CD4-positive, alpha-beta T cell treated with Interleukin-17A for 1 hour (primary cell): ENCODE measurements at places on chromosomes 6 and 20.

GRCh38 chr6:162058281-162058875 lies 669.2 kb downstream of the PRKN start:
- no peak for DNase-seq

GRCh38 chr6:141195251-141195832 lies 937.4 kb upstream of the GJE1 start:
- no peak for DNase-seq

GRCh38 chr6:75402296-75402695 lies 91.3 kb downstream of the FILIP1 start:
- DNase-seq: no peak

- no peak for DNase-seq
These were observed 44.0 kb upstream of the CAP2 start for GRCh38 chr6:17349427-17349826.

DNA sequence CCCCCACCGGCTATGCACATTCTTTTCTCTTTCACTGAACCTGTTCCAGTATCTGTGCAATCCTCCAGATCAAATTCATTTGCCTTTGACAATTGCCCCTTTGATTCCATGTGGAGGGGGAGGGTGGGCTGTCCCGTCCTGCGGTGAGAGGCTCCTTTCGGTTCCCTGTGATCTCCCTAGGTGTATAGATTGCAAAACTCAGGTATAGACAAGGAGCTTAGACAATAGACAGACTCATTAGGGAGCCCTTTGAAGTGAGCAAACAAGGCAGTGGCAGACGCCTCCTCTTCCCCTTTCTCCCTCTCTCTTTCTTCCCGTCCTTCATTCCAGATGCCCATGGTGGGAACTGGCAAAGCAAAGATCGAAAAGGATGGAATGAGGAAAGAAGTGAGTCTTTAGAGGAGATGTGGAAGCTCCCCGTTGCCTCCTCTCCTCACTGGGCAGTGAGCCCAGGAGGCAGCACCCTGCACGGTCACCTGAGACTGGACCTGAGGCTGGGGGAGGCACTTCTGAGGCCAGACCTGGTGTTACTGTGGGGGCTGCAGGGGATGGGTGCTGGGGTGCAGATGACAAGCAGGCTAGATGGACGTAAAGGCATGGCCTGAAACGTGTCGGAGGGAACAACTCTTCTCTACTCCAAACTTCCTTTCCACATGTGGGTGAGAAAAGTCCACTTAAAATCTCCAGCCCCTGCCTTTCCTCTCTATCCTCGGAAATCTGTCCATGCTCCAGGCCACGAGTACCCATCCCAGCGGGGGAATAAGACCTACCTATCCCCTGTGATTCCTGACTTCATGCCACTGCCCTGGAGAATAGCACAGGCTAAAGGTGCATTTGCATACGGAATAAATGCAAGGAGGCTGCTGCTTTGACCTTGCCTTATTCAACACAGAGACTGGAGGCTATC lies 256.6 kb upstream of the FOXQ1 start:
- DNase-seq: no peak
